ENCODE measurements at places on chromosomes 1 and 21. TPM values are rescaled to one million over a fixed set of nuclear protein-coding genes. Genes with fewer than 3 reads are reported as not detected.

Gene MIXL1
- total RNA-seq, result not detected

Gene RHD
- total RNA-seq, result 0.20 TPM

Gene F13B
- not detected for total RNA-seq

Gene PTAFR
- 0.54 TPM for total RNA-seq

Measured in CD4-positive, CD25-positive, alpha-beta regulatory T cell (primary cell).